ENCODE measurements at places on chromosomes 1 and 21.

GRCh38 chr1:61230523-61230922, 148.2 kb downstream of the NFIA start:
- DNase-seq = no peak

DNA sequence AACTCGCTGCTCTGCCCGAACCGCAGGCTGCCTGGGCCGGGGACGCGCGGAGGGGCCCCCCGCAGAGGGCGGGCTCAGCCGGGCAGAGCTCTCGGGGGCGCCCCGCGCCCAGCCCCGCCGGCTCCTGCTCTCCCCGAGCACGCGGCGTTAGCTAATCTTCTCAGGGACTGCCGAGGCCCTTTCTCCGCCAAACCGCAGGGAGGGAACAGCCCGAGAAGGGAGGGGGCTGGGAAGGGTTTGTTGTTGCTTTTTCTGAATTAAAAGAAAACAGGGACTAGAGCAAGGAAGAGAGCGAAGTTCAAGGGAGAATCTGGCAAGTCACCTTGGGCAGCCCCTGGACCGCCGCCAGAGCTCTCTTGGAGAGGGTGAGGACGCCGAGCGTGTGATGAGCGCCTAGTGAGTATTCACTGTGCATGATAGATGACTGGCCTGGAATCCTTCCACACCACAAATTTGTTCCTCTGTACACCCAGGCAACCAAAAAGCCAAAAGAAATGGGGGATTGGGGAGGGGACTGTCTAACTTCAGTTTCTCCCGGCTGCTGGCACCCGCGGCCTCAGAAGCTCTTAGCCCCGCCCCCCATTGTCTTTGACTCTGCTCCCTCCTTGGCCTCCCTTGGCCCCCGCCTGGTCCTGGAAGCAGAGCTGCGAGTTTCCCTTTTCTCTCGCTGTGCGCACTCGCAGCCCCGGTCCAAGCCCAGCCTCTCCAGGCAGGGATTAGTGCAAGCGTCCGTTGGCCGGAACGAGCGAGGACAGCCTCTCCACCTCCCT, 19.7 kb upstream of the LMX1A start:
- no peak for DNase-seq

- no peak for DNase-seq
These were observed 110.5 kb upstream of the CDC42BPA start for GRCh38 chr1:227428803-227429202.

- DNase-seq = no peak
These were observed 15.4 kb downstream of the FAM76A start for GRCh38 chr1:27741121-27741520.

GRCh38 chr1:43930168-43930948, 3.2 kb upstream of the ARTN start:
- no peak for DNase-seq

GRCh38 chr1:25715888-25716287, 84.1 kb upstream of the SELENON start:
- DNase-seq = no peak

DNA sequence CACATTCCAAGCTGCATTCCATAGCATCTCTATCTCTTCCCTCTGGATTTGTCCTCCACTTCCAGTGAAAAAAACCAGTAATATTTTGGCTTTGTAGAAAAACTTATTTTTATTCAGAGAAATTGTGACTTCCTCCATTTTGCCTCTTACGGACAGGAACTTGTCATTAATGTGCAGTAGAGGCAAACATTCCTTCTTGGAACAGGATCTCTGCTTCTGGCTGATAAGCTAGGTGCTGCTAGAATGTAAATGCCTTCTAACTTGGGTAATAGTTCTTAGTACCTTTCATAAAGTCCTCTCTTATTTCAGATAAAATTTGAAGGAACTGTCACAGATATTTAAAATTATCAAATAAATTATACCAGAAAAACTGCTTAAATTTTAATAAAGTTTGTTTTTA, 707.8 kb downstream of the USP25 start:
- DNase-seq = no peak

- DNase-seq = no peak
These were observed 159.6 kb downstream of the NFIA start for GRCh38 chr1:61241973-61242381.

DNA sequence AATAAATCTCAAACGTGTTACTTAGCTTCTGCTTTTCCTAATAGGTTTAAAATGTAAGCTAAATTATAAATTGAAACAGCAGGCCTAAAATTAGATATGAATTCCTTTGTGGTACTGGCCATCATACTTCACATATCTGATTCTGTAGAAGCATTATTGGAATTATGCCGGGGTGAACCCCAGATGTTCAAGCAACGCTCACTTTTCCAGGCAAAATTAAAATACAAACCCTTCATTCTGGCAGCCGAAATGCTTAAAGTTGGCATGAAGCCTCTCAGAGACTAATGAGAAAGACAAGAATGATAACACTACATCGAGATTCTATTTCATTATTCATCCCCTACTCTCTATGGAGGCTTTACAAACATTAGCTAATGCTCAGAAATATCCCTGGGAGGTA, 1352.7 kb upstream of the ADGRL2 start:
- no peak for DNase-seq

DNA sequence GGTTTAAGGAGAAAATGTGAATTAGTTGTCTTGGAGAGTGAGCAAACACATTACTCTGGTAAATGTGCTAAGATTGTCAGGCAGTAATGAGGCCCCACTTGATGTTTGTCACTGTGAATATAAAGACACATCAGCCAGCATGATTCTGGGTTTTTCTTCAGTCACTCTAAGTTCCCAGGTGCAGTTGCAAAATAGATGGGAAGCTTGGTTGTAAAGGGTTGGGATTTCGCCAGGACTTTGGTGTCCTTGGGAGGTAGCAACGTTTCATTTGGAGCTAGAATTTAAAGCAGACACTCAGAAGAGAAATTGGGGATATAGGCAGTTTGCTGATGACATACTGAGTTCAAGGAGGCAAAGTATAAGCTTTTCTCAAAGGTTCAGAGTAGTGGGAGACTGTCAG, 154.3 kb downstream of the MAST2 start:
- no peak for DNase-seq

- DNase-seq = no peak
These were observed 57.7 kb downstream of the SPATA6 start for GRCh38 chr1:48414264-48414663.

DNA sequence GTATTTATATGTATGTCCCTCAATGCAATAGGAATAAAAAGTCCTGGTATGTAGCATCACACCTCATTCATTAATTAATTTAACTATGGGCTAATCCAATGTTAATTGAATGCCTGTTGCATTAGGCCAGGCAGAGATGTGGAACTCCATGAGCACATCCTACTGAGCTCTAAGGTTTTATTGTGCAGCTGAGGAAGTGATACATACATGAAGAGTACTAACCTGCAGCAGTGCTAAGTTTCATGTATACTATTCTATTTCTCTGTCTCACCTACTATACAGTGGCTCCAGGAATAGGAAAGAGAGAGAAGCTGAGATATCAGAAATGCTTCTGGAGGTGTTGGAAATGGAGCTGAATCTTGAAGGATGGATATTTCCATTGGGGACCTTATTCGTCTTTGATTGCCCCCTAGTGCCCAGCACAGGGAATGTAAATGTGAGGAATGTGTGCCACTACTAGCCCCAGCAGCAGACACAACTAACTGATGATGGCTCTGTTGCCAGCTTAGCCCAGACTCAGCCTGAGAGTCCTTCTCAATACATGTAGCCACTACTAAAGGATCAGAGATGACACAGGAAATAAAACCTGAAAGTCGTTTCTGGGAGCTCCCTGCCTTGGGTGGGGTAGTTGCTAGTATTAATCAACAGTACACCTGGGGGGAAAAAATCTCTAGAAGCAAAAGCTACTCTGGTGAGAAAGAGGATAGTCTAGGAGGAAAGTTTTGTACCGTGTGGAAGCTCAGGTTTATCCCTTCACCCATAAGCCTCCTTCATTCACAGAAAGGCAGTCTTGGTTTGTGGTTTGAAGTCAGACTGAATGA, 173.3 kb upstream of the FOXD3 start:
- DNase-seq = no peak

GRCh38 chr1:226985839-226986463, 45.9 kb downstream of the COQ8A start:
- DNase-seq = no peak

DNA sequence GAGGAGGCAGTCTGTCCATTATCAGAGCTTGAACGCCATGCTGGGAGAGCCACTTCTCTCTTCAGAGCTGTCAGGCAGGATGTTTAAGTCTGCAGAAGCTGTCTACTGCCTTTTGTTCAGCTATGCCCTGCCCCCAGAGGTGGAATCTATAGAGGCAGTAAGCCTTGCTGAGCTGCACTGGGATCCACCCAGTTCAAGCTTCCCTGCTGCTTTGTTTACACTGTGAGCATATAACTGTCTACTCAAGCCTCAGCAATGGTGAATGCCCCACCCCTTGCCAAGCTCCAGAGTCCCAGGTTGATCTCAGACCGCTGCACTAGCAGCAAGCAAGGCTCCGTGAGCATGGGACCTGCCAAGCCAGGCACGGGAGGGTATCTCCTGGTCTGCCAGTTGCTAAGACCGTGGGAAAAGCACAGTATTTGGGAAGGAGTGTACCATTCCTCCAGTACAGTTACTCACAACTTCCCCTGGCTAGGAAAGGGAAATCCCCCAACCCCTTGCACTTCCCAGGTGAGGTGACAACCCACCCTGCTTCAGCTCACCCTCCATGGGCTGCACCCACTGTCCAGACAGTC, 32.5 kb downstream of the RGS13 start:
- no peak for DNase-seq

DNA sequence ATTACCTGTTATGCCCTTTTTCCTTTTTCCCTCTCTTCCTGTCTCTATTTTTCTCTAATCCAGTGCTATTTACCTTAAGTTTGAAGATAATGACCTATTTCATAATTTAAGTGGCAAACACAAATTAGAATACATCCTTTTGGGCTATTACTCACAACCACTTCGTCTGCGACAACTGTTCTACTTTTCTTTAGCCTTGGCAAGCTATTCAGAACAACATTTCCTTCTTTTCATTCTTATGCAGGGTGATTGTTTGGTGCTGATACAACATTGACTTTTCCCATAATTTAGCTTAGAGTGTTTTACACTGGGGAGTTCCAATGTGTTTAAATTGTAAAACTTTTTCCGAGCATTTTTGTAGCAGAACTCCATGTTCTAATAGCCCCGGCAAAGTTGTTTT, 86.6 kb upstream of the S1PR1 start:
- DNase-seq = no peak

- DNase-seq = peak; percentile 27
These were observed 48.8 kb upstream of the RAP1A start for GRCh38 chr1:111570781-111571181.

- DNase-seq = no peak
These were observed 4.5 kb downstream of the TNFSF4 start for GRCh38 chr1:173202424-173203145.

- no peak for DNase-seq
These were observed 5.0 kb downstream of the PCNX2 start for GRCh38 chr1:233290396-233291034.

DNA sequence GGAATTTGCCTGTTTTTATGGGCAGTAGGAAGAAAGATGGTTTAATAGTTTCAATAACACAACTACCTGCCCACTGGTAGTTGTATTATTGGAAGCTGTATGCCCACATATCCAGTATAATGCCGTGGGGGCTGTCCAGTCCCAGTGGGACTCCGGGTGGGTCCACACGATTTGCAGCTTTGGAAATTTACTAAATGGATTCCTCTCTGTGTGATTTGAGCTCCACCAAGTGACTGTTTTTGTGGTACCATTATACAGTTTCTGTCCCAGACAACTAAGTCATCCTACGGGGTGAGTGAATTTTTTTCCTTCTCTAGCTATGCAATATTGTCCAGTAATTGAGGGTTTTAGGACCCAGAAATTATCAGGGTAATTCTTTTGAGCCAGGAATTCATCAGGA, 86.8 kb downstream of the PLA2G4A start:
- no peak for DNase-seq

- no peak for DNase-seq
These were observed 10.2 kb downstream of the SH3BP5L start for GRCh38 chr1:248815407-248816034.

GRCh38 chr21:43758811-43759210, 17.3 kb downstream of the CSTB start:
- no peak for DNase-seq

- DNase-seq = peak; percentile 59
These were observed at the start of the genes PLA2G2C and UBXN10 for GRCh38 chr1:20185834-20186782. Gene PLA2G2C, minus strand, starts transcription at chr1:20186518. Its CDS starts 9,155 bp downstream, at chr1:20177363. Gene UBXN10, plus strand, starts transcription at chr1:20186096. Its CDS starts 4,466 bp downstream, at chr1:20190562.

DNA sequence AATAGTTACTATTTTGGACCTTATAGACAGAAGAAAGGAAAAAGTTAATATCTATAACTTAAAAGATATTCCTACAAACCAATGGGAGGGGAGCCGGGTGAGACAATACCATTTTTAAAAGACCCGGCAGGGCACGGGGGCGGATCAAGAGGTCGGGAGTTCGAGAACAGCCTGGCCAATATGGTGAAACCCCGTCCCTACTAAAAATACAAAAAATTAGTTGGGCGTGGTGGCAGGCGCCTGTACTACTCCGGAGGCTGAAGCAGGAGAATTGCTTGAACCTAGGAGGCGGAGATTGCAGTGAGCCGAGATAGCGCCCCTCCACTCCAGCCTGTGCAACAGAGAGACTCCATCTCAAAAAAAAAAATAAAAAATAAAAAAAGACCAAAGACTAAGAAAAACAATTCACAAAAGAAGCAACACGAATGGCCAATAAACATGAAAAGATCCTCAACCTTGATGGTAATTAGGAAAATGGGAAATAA, 1.2 kb upstream of the PSMB2 start:
- DNase-seq = no peak

DNA sequence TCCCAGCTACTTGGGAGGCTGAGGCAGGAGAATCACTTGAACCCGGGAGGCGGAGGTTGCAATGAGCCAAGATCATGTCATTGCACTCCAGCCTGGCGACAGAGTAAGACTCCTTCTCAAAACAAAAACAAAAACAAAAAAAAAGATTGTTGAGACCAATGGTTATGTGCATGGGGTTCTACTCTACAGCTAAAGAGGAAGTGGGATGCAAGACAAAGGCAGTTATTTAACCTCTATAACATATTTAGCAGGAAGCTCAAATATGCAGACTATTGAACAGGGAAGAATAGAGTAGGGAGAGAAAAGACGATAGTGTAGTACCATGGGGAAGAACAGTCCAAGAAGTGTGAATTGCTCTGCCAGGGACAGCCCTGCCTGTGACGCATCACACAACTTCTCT, 227.7 kb downstream of the SMYD3 start:
- DNase-seq = no peak

All from activated T-cell treated with anti-CD3 and anti-CD28 coated beads for 24 hours (primary cell).